CD8-positive, alpha-beta T cell (primary cell): ENCODE measurements at places on chromosomes 3 and 15.

DNA sequence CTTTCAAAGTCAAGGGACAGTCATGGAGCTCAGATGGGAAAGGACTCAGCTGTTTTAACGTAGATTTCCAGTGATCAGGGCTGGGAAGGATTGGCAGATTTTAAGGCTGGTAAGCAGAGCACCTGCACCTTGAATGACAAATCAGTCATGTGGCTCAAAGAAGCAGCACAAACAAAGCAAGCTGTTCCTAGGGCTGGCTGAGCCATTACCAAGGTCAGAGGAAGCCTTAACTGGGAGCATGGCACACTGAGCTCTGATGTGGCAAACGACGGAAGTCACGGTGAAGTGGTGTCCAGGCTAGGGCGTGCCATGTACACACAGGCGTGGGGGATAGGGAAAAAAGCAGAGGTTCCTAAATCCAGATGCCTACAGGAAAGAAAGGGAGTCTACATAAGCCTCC is 84.6 kb upstream of the PFN2 start:
- DNase-seq = no peak

GRCh38 chr15:52085299-52085698 is 27.3 kb downstream of the BCL2L10 start:
- no peak for DNase-seq

GRCh38 chr15:71207141-71207540 is 91.9 kb downstream of the THSD4 start:
- DNase-seq = no peak

DNA sequence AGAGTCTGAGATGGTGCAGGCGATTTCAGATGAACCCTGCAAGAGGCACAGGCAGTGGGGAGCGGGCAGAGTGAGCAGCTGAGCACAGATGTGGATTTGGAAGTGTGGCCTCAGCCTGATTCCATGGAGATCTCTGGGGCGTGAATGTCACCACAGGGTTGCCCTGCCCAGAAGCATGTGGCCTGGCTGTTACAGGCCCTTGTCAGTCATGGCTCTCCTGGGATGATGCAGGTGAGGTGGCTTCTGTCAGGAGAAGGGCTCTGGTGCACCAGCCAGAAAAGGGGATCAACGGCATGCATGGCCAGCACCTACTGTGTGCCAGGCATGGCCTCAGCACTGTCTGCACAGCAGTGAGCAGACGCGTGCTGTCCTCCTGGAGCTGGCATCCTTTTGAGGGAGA is 11.9 kb downstream of the HDAC11 start:
- no peak for DNase-seq

GRCh38 chr3:23758253-23758838 is 47.4 kb upstream of the UBE2E1 start:
- no peak for DNase-seq

DNA sequence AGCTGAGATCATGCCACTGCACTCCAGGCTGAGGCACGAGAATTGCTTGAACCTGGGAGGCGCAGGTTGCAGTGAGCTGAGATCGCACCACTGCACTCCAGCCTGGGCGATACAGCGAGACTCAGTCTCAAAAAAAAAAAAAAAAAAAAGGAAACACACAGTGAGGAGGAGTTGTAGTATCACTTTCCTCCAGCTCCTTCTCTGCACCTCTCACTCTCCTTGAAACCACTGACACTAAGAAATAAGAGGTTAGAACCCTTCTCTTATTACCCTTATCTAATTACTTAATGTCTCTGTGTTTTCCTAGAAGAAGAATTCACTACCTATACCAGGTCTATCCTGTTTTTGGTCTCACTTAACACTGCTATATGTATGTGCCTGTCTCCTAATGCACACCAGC is 31.7 kb downstream of the RAB27A start:
- no peak for DNase-seq

- no peak for DNase-seq
Measured at GRCh38 chr15:77836906-77837648, 204.4 kb upstream of the LINGO1 start.

- no peak for DNase-seq
Measured at GRCh38 chr15:62795171-62795570, 247.4 kb upstream of the TPM1 start.

DNA sequence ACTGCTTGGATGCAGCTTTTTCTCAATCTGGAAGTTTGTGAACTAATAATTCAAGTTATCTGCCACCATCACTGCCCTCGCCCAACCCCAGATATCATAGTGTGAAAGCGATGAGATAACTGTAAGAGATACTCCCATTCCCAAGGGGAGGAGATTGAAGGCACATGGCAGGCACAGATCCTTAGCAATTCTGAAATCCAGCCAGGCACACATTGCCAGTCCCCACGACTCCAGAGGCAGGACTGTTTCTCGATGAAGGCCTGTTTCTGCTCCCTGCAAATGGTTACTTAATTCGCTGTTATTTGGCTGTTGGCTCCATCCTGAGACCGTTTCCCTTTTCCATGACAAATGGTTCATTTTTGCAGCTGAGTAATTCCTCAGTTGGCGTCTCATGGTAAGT is 63.2 kb upstream of the NEDD4 start:
- no peak for DNase-seq

GRCh38 chr15:43922021-43922420 is 95.2 kb downstream of the WDR76 start:
- DNase-seq = no peak

GRCh38 chr3:25885544-25885943 is 95.7 kb downstream of the OXSM start:
- DNase-seq = no peak

- no peak for DNase-seq
Measured at GRCh38 chr15:35958975-35959374, 413.0 kb upstream of the DPH6 start.

GRCh38 chr3:174251681-174252080 is 607.5 kb upstream of the NAALADL2 start:
- no peak for DNase-seq

GRCh38 chr15:87874896-87875711 is 381.4 kb downstream of the NTRK3 start:
- no peak for DNase-seq

DNA sequence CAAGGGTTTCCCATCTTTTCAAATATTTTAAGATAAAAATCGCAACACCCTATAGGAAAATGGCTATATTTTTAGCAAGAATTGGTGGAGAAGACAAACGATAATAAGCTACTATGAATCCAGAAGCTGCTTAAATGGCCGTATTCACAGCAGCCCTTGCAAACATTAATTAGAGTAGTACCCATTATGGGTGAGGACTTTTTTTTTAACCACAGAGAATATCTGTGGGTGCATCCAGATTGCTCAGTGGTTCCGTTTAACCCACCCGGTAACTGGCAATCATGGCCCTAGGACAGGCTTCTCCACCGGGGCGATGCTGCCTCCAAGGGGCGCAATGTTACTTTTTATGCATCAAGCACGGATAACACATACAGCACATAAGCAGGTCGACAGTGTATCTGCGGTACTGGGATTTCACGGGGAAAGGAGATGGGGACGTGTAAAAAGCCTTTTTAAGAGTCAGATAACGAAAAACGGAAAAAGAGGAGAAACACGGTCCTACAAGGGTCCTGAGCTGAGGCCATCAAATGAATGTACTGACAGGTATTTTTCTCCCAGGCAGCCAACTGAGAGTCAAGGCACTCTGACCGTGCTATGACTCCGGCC is 968 bp upstream of the TMEM266 start:
- DNase-seq = peak; percentile 27

GRCh38 chr15:77035584-77035983 is 35.3 kb downstream of the TSPAN3 start:
- no peak for DNase-seq

DNA sequence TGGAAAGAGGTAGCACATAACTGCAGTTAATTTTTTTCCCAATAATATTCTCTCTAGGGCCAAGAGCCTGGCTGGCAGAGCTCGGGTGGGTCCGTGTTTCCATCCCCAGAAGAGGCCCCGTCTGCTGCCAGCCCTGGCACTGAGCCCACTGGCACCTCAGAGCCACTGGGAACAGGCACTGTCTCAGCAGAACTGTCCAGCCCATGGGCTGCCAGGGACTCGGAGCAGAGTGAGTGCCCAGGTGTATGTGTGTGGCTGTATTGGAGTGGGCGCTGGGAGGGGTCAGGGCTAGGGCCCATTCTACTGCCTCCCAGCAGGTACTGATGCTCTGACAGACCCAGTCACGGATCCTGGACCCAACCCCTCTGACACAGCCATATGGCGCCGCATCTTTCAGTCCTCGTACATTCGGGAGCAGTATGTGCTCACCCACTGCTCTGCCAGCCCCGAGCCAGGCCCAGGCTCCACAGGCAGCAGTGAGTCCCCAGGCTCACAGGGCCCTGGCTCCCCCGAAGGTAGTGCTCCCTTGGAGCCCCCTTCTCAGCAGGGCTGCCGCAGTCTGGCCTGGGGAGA is 8.9 kb downstream of the VWA5B2 start:
- no peak for DNase-seq

DNA sequence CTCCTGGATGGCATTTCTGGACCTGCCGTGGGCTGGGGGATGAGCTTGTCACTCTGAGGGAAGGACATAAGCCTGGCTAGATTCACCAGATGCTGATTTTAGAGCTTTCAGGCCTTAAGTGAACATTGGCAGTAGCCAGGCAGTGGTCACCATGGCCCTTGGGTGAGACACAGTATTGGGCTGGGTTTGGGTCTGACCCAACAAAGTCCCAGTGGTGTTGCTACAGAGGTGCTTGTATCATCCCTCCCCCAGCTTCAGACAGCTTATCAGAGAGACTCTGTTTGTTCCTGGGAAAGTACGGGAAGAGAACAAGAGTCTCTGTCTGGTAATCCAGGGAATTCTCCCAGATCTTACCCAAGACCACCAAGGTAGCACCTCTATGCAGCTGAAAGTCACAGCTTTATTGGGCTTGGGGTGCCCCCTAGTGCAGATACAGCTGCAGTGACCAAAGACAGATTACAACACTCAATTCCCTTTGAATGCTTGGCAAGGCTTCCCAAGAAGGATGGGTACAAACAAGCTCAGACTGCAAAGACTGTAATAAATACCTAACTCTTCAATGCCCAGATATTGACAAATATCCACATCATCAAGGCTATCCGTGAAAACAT is 9.8 kb upstream of the RUVBL1 start:
- peak; percentile 18 for DNase-seq

DNA sequence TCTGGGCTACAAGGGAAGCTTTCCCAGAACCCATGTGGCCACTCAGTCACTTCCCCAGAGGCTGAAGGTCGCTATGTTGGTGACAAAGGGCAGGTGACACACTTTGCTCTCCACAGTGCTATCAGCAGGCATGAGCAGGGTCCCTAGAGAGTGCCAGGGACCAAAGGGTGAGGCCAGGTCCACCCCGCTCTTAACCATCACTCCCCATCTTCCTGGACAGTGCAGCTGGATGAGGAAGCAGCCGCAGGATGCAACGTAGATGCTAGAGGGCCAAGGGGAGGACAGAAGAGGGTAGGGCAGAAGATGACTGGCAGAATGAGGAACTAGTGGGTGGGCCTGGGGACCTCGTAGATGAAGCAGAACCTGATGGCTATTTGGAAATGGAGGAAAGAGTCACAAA is 13.6 kb upstream of the LTF start:
- DNase-seq = peak; percentile 1

- no peak for DNase-seq
Measured at GRCh38 chr3:64164349-64164748, 60.9 kb downstream of the PRICKLE2 start.

- DNase-seq = no peak
Measured at GRCh38 chr15:98660055-98660454, 11.7 kb downstream of the IGF1R start.
